CD4-positive, alpha-beta T cell treated with Interleukin-4 for 1 hour (primary cell): ENCODE measurements at places on chromosomes 2 and 18.

DNA sequence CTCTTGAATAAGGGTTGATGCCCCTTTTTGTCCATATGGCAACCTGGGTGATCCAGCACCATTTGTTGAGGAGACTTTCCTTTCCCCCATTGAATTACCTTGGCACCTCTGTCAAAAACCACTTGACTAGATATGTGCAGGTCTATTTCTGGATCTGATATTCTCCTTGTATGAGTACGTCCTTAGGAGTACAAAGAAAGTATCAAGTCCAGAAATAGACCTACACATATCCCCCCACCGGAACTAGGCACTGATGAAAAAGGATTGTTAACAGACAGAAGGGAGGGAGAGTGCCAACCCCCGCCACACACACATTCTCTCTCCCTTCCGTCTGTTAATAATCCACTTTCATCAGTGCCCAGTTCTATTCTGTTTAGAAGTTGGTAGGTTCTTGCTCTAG lies 225.0 kb downstream of the TMEM163 start:
- DNase-seq: no peak

GRCh38 chr2:219569041-219569440 lies 2.3 kb downstream of the OBSL1 start:
- no peak for DNase-seq

GRCh38 chr18:52287151-52287550 lies 52.8 kb upstream of the DCC start:
- no peak for DNase-seq

GRCh38 chr2:200320344-200320743 lies 13.9 kb downstream of the SPATS2L start:
- DNase-seq: no peak

- no peak for DNase-seq
Observed at GRCh38 chr18:35653392-35654135, 72.0 kb downstream of the GALNT1 start.

- DNase-seq: no peak
Observed at GRCh38 chr18:75582406-75582821, 154.9 kb upstream of the SMIM21 start.

DNA sequence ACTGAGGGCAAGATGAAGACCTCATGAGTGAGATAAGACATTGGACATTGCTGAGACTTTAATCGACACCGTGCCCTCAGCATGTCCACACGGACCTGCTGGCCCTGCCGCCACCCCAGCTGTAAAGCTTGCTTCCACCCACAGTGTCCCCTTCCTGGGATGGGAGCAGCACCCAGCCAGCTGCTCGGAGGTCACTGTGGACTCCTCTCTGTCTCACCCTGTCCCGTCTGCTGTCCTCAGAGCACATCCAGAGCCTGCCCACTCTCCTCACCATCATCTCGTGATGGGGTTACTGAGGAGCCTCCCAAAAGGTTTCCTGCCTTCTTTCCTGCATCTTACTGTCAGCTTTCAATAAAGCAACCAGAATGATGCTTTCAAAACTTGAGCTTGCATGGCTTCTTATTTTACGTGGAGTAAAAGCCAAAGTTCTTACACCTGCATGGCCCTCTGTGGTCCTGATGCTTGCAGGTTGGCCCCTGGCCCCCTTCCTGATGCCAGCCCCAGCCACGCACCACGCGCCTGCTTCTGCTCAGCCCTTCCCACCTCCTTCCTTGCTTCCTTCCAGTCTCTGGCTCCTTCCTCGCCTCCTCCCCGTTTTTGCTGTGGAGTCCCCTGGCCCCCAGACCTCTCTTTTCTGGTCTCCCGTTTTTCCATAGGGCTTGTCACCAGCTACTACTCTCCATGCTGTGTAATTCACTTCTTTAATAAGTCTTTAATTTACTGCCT lies 67.0 kb downstream of the DGKD start:
- no peak for DNase-seq

DNA sequence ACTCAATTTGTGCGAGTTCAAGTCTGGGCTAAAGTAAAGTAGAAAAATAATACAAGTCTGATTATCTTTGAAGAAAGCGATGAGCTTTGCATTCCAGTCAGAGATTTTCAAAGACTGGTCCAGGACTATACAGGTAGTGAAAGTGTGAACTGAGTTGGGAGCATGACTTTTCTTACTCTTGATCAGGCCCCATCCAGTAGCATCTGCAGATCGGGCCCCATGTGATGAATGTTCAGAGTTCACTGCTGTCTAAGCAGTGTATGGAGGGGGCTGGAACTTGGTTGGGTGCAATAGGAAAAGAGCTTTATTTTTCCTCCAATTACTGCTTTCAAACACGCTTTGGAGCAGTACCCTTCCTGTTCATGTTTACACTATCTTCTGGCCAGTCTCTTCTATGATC lies 747.4 kb upstream of the ID2 start:
- no peak for DNase-seq

GRCh38 chr2:199982126-199982843 lies 26.9 kb downstream of the MAIP1 start:
- no peak for DNase-seq

- DNase-seq: no peak
Observed at GRCh38 chr2:12741380-12741779, 24.6 kb downstream of the TRIB2 start.

DNA sequence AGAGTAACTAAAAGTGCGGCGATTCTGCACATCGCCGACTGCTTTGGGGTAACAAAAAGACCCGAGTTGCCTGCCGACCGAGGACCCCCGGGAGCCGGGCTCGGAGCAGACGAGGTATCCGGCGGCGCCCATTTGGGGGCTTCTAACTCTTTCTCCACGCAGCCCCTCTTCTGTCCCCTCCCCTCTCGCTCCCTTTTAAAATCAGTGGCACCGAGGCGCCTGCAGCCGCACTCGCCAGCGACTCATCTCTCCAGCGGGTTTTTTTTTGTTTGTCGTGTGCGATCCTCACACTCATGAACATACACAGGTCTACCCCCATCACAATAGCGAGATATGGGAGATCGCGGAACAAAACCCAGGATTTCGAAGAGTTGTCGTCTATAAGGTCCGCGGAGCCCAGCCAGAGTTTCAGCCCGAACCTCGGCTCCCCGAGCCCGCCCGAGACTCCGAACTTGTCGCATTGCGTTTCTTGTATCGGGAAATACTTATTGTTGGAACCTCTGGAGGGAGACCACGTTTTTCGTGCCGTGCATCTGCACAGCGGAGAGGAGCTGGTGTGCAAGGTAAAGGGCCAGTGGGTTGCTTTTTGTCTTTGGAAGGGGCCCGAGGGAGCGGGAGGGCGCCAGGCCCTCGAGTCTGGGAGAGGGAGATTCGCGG lies 1.4 kb downstream of the TRIB2 start:
- peak; percentile 28 for DNase-seq

DNA sequence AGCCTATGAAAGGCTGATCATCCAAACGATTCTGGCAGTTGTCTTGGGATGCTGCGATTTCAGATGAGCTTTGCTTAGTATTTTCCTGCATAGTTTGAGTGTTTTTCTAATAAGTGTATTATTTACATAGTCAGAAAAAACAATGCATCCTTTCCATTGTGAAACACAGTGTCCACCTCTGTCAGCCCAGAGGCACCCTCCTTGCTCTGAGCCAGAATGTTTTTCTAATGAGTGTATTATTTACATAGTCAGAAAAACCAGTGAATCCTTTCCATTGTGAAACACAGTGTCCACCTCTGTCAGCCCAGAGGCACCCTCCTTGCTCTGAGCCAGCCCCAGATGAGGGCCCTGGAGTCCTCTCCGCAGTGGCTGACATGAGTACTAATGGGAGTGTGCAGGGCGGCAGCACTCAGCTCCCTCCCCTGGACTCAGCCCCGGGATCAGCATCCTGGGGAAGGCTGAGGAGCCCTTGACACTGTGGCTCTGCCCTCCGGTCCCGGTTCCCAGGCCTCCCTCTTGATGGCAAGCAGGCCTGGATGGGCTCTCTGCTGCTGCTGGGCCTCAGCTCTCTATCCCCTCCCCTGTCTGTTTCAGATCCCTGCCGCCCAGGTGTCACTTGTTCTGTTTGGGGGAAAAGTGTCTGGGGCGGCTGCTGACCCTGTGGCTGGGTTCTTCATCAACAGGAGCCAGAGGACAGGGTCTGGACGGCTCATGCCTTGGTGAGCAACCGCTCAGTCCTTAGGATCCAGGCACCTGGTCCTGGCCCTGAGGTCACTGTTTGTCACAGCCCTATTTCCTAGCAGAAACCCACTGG lies 5.9 kb downstream of the MFSD2B start:
- DNase-seq: no peak

- no peak for DNase-seq
Observed at GRCh38 chr2:17627434-17627833, 86.9 kb downstream of the VSNL1 start.
